ENCODE measurements at places on chromosomes 12 and 14.
A peak's percentile ranks its signal among the peaks of the same experiment; 100 is the strongest.

DNA sequence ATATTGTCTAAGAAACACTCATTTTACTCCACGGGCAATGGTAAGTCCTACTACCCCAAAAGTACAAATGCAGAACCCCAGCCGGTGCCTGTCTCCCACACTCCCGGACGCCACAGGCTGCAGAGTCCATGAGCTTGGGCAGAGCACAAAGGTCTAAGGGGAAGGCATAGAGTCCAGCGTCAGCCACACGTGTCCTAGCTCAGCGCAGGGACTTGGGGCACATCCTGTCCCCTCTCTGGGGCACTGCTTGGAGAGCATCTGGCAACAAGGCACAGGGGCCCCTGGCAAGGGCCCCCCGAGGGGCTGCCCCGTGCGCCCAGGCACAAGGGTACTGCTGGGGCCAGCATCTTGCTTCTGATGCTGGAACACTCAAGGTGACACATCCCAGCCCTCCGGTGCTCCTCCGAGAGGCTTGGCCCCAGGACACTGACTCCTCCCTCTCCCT lies 58.4 kb downstream of the BCL11B start:
- no peak for DNase-seq

GRCh38 chr12:95624589-95624988 lies 73.3 kb upstream of the USP44 start:
- DNase-seq, result no peak

DNA sequence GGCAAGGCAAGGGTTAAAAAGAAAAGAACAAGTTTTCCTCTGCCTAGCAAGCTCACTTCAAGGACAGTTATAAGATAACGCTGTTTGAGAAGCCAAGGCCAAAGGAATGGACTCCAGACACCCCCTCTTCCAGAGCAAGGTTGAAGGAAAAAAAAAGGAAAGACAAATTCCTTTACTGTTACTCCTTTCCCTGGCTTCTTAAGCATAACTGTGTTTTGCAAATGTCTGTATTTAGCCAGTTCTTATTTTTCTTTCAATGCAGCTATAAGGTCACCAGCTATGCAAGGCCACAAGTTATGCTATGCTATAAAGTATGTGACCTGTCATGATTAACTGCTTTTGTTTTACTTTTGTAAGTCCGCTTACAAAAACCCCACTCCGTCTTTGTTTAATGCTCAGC lies 26.6 kb downstream of the ZNF410 start:
- no peak for DNase-seq

DNA sequence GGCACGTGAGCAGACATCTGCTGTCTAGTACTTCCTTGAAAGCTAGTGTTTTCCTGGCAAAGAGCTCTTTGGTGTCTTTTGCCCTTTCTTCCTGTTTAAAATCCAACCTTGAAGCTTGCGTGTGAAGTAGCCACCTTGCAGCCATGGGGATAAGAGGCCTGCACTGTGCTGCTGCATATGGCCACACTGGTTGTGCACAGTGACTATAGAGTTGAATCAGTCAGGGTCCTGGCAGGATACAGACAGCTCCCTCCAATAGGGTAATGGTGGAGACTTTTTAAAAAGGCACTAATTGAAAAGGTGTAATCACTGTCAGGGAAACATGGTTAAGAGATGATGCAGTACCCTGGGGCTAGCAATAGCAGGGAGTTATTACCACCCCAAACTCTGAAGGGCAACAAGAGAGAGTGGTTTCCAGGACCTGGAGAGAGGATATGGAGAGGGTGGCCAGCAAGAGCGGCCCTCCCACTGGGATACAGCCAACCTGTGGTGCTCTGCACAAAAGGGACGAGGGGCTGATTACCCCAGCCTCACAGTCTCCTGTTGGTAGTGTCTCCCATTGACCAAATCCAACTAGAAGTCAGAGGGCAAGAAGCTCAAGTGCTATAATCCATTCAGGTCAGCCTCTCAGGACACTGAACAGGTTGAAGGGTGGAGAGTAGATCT lies 4.8 kb upstream of the GLT8D2 start:
- DNase-seq, result no peak

- no peak for DNase-seq
Measured at GRCh38 chr14:37018571-37019240, 153.7 kb downstream of the SLC25A21 start.

GRCh38 chr12:3961591-3961990 lies 88.4 kb upstream of the PARP11 start:
- DNase-seq, result no peak

GRCh38 chr12:128586451-128587029 lies 237.2 kb downstream of the SLC15A4 start:
- DNase-seq, result peak; percentile 36

- DNase-seq, result no peak
Measured at GRCh38 chr14:24839617-24840203, 205.7 kb upstream of the GZMB start.

DNA sequence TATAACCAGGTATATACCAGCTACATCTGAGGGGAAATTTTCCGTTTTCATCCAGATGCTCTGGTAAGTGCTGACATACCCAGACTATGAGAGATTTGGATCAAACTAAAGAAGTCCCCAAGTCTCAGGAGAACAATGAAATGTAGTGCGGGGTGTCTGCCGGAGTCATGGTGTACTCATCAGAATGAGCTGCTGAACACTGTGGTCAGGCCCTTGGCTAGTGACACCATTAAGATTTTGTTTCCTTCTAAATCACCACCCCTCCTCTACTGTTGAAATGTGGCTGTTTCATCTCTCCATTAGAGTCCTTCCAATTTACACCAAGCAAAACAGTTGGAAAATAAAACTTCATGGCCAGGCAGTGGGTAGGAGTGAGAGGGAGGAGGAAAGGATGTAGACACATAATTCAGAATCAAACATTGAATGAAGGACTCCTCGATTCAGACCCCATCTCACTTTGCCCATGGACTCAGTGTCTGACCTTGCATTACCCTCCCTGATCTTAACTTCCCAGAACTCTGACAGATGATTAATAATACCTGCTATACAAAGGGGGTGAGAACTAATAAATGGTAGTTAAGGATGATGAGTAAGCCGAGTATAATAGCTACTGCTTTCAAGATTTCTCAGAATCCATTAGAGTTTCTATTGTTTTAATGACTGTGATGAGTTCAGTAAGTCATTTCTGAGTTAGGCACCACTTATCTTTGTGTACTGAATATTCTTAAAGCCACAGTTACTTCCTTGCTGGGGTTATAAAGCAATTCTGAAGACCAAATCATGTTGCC lies 127.4 kb downstream of the CRADD start:
- no peak for DNase-seq

GRCh38 chr14:93010522-93011140 lies 87.7 kb downstream of the CHGA start:
- DNase-seq, result no peak

- DNase-seq, result no peak
Measured at GRCh38 chr12:26830783-26831551, 2.0 kb downstream of the ITPR2 start.

GRCh38 chr12:76864791-76865400 lies 13.9 kb downstream of the CSRP2 start:
- DNase-seq, result no peak

DNA sequence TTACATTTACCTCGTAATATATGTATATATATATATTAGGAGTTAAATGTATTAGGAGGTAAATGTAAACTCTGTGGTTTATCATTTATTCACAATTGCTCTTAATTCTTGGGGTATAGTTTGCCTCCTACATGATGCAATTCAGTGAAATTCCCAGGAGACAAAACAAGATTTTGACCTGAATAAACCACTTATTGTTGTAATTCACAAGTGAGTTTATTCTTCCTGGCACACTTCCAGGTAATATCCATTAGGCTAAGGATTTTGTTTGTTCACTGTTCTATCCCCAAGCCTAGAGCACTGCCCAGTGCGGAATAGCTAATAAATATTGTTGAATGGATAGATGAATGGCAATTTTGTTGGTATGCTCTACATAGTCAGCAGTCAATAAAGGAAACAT lies 3.0 kb downstream of the SMIM10L1 start:
- DNase-seq, result no peak

- DNase-seq, result no peak
Measured at GRCh38 chr14:104113631-104114420, 24.6 kb upstream of the KIF26A start.

GRCh38 chr12:30796891-30797371 lies 42.2 kb upstream of the CAPRIN2 start:
- DNase-seq, result no peak

DNA sequence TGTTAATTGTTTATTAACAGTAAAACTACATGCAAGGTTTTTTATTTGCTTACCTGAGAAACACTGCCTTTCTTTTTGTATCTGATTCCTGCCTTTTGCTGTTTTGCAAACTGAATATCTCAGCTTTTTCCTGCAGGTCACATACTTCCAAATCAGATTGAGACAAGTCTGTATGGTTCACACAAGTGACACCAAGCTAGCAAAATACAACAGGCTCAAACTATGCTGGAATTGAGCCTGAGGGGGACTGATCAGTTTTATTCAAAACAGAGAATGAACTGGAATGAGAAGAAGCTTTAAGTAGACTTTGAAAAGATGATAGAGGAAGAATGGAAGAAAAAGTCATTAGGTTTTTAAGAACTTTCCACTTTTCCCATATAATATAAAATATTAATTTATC lies 12.2 kb upstream of the CDK17 start:
- no peak for DNase-seq

- peak; percentile 23 for DNase-seq
Measured at GRCh38 chr14:104749111-104749649, 3.8 kb upstream of the SIVA1 start.

DNA sequence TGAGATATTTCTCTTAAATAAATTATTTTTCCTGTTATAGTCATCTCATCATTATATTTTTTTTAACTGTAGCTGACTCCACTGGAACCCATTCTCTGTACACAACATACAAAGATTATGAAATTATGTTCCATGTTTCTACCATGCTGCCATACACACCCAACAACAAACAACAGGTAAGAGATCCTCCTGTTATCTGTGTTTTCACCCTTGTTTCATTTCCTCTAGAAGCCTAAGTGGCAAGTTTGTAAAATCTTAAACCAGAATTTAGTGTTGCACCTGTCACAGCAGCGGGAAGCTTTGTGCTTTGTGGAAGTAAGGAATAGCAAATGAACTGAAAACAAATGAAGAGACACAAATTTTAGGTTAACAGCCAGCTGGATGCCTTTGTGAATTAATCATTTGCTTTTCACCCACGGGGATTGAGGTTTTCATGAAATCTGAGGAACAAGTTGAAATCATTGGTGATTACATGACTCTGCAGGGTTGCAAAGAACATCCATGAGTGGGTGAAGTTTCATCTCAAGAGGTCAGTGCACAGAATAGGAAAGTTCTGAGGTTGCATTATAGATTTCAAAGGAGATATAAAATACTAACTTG lies 273.9 kb upstream of the RGS6 start:
- no peak for DNase-seq

DNA sequence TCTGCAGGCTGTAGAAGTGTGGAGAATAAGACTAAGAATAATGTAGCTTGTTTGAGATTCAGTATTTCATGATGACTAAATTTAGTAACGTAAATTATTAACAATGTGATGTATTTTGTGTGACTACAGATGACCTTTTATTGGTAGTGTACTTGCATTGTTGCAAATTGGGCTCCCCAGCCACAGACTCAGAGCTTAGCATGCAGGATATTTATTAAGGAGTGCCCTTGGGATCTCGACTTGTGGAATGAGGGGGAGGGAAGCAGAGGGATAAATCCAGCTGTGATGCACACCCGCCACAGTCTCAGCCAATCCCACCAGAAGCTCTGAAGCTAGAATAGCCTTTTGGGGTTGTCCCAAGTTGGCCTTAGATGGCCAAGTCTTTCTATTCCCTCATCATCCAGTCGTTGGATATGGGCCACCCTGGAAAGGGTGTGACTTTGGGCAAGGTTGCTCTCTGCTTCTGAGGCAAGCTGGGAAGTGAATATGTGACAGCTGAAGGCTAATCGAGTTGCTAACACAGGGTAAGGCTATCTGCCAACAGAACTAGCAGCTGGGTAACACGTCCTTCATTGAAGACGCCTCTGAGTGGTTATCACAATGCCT lies 42.1 kb upstream of the USP44 start:
- DNase-seq, result peak; percentile 74

DNA sequence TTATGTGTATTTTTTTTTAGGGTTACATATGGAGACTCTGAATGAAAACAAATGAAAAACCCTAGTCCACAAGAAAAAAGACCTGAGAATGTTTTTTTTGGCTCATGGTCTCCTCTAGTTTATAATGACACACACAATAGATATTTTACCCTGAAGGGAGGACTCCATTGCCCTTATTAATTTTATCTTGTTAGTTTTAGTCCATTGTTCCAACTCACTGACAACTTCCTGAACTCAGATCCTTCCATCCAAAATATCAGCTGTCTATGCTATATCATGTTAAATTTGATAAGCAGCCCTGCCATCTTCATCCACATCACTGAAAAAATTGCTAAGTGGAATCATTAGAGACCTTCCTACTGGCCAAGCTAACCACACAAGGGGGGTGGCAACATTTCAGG lies 232.1 kb downstream of the MON2 start:
- DNase-seq, result no peak

DNA sequence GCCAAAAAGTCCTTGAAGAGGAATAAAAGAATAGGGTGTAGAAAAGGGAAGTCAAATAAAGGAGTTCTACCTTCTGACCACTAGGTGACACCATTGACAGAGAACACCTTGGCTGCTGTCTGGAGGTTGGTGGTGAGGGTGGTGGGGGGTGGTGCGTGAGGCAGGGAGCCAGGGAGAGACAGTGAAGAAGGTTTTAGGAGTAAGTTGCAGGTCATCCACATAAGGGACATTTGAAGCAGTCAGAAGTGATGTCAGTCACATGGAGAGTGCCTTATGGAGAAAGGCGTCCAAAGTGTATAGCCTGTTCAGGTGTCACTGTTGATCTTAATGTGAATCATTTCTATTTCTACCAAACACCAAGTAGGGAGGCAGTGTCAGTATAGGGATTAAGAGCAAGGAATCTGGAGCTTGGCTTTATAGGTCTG lies 279.3 kb upstream of the DDHD1 start:
- DNase-seq, result no peak

GRCh38 chr14:83664389-83664788 lies 1865.6 kb upstream of the FLRT2 start:
- no peak for DNase-seq

GRCh38 chr14:74940956-74941565 lies 14.3 kb downstream of the PGF start:
- DNase-seq, result no peak

DNA sequence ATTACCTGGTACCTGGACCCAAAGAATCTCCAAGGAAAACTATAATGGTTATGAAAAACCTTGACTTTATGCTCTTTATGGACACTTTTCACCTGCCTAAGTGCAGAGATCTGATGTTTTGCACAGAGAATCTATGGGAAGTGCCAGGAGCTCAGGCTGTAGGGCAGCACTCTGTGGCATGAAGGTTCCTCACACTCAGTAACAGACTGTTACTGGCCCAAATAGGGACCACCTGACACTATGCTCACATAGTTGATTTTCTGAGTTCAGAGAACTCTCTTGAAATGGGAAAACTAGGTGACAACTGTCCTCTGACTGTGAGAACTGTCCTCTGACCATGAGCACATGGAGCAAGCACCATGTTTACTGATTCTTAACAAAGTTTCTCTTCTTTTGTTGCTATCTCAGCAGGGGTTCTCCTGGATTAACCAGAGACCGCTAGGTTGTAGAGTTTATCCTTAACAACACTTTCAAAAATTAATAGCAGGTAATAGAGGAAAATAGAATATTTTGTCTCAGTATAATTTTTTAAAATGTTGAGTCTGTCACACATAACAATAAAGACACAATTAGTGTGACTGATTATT lies 101.6 kb downstream of the STXBP6 start:
- no peak for DNase-seq

All from skin of body (tissue), 3 donors.